ENCODE measurements at places on chromosomes 6 and 20. TPM values are rescaled to one million over a fixed set of nuclear protein-coding genes. Genes with fewer than 3 reads are reported as not detected.
A peak's percentile ranks its signal among the peaks of the same experiment; 100 is the strongest.

DNA sequence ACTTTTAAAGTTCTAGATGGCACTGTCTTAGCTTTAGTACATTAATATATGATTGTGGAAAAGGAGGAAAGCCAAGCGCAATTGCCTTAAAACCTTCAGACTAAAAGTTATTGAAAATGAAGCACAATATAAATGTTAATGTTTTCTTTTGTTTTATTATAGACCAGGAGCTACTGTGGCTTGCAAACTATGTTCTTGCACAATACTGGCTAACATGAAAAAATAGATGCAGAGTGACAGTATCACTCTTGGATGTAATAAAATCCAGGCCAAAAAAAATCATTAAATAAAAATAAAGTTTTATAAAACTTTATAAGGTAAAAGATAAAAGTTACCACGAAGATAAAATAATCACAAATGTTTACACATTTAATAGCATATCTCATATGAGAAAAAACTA is 18.3 kb upstream of the PLN start:
- DNase-seq: no peak

BAK1 gene
- total RNA-seq: 27.9 TPM

KCNK5 gene
- 9.8 TPM for total RNA-seq

GRCh38 chr6:22783931-22784330 is 214.6 kb downstream of the HDGFL1 start:
- no peak for DNase-seq

DNA sequence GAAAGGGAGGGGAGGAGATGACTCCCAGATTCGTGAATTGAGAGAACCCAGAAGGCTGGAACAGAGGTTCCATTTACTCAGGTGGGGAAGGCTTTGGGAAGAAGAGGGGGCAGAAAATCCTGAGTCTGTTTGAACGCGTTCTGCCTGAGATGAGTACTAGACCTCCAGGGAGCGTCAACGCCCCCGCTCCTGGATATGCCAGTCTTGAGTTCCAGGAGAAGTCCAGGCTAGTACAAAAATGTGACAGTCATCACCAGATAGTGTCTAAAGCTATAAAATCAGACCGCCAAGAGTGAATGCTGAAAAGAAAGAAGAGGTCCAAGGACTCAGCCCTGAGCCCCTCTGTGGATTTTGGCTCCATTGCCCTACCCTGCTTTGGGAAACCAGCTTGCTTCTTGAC is 8.6 kb downstream of the AHCY start:
- DNase-seq: no peak

DNA sequence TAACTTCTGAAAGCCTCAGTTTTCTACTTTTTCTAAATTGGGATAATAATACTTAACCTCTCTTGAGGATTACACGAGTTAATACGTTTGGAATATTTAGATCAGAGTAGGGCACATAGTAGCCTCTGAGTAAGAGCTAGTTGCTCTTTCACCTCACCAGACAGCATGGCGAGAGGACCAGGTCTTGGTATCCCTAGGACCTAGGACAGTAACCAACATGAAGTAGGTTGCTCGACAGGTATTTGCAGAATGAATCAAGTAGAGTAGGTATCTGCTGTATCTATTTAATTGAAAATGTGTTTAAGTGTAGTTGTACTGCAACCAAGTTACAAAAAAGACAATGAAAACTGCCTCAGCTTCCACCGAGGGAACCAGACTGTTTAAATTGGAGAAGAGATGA is 1.4 kb downstream of the CDC5L start:
- no peak for DNase-seq

NRN1 gene
- 7.3 TPM for total RNA-seq

- DNase-seq: no peak
Observed at GRCh38 chr20:49052334-49052733, 6.2 kb downstream of the CSE1L start.

DNA sequence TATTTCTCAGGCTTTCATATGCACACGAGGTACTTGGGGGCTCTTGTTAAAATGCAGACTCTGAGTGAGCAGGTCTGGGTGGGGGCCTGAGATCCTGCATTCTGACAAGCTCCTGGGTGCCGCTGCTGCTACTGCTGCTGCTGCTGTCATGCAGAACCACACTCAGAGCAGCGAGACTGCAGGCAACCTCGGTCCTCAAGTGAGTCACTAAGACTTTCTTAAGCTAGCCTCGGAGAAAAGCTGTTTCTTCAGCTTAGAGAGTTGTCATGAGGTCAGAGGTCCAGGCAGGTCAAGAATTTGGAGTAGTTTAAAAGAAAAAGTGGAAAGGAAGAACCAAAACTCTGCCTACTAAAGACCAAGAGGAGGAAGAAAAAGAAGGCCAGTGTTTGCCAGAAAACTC is 92.9 kb downstream of the SPTLC3 start:
- DNase-seq: no peak

C20orf202 gene
- 1.2 TPM for total RNA-seq

TMEM244 gene
- not detected for total RNA-seq

KCNK17 gene
- not detected for total RNA-seq

GRCh38 chr6:105592329-105592728 is 189.4 kb upstream of the PREP start:
- peak; percentile 54 for DNase-seq

DNA sequence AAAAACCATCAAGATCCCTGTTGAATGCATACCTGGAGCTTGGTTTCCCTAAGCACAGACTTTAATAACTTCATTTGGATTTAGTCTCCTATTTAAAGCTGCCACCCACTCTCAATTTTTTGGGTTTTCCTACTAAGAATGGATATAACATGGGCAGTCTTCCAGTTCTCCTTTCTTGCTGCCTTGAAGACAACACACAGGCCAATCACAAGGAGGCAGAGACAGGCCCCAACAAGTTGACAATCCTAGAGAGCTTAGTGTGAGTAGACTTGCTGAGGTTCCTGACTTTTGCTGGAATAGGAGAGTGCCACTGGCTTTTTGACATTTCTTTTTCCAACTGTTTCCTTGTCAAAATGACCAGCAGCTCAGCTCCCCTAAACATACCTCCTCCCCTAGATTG is 112.3 kb upstream of the ESR1 start:
- no peak for DNase-seq

- no peak for DNase-seq
Observed at GRCh38 chr6:113495521-113495920, 361.6 kb upstream of the MARCKS start.

HRH3 gene
- 4.2 TPM for total RNA-seq

POU5F1 gene
- total RNA-seq: 9.5 TPM

- DNase-seq: no peak
Observed at GRCh38 chr6:148422085-148422484, 79.4 kb downstream of the SASH1 start.

DNA sequence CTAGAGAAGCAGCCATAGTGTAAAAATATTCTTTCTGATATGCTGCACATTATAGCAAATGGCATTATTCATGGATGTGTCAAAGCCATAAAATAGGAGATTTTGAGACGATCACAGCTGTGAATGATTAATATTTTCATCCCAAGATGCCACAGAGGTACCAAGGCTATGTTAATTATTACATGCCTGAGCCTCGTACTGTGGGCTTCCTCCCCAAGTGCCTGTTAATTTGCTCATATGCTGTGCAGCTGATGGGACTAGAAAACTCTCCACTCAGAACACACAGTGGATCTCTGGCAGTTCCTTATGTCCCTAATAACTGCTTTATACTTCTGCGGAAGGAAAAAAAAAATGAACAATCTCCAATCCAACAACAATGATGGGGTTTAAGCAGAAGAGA is 184.9 kb upstream of the TSHZ2 start:
- DNase-seq: no peak

GRCh38 chr6:29294499-29294914 is 7.0 kb upstream of the OR14J1 start:
- no peak for DNase-seq

DNA sequence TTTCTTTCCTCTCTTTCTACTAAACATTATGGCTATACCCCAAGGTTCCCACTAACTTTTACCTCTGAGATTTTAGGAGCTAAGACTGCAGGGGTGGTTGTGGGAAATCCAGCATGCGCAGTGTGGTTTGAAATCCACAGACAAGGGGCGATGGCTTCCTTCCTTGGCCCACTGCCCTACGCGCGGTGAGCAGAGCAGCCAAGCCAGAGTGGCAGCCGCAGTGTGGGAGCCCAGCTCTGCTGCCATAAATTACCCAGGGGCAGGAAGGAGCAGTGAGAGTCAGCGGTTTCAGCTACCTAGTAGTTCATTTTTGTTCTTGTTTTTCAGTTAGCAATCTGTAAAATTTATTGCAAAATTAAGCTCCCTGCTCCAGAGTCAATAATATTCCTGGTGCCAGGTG is 101.4 kb downstream of the BMP2 start:
- no peak for DNase-seq

DNA sequence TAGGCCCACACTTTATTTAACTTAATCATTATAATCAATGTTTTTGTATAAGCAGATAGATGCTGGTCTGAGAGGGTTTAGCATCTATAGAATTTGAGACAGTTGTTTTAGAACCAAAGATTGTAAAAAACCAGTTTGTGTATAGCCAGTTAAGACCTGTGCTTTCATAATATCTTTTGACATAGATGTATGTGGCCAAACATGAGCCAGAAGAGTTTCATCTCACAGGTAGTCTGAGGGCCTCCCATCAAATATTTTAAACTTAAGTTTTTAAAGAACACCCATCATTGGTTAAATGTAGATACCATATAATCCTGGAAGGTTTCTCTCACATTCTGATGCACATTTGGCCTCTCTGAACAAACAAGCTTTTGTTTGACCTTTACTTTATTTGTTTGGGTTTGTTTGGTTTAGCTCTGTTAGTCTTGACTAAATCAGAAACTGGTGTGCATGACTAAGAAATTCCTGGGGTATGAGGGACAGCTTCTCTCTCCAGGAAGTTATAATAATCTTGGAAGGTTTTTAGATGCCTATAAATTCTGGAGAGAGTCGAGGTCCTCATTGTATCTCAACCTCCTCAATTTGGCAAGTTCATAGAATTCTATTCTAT is 58.0 kb upstream of the TMEM200A start:
- DNase-seq: no peak

DNA sequence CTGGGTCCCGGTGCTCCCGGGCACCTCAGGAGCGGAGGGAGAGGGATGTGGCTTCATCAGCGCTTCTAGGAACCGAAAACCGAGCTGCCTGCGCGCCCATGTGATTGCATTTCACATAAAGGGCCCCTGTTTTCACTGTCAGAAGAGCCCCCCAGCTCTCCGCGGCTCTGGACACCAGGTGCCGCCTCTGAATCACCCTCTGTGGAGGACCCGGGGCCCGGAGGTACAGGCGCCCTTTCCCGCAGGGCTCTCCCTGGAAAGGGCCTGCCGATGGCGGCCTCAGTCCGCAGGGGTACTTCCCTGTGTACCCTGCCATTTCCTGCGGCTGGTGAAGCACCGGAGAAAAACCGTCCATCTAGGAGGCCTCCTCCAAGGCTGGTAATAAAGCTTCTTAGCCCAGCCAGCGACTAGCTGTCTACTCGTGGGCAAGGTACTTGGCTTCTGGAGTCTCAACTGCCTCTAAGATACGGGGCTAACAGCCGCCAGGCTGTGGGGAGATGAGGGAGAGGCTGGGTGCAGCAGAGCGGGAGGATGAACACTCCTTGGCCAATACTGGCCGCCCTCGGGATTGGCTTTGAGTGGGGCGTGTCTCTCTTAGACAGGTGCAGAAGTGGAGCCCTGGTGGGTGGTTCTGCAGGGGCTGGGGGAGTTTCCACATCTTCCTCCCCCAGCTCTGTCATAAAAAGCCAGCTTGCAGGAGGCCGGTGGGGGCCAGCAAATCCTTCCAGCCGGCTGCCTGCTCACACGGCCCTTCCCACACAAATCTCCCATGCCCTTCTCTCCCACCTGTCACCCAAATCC is 1.6 kb downstream of the PPP1R16B start:
- DNase-seq: no peak

DZANK1 gene
- 7.1 TPM for total RNA-seq

GRCh38 chr6:7568021-7568420 is 22.0 kb upstream of the SNRNP48 start:
- no peak for DNase-seq

DDX43 gene
- total RNA-seq: 0.94 TPM

DNA sequence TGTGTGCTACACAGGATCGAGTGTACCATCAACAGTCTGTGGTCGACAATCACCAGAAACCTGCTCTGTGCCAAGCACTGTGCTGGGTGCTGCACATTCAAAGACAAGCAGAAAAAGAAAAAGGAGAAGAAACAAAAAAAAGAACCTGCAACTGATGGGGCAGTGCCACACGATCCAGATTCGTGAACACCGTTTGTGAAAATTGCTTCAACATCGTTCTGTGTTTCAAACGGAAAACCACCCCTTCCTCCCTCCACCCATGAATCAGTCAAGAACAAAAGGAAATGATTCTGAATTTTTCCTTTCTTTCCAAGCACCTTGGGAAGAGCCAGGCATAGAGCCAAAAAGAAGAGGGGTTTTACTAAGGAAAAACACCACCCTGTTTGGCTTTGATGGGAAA is 129.2 kb upstream of the ARID1B start:
- DNase-seq: no peak

GRCh38 chr20:4112481-4113421 is 97.4 kb upstream of the RNF24 start:
- no peak for DNase-seq

GRCh38 chr20:40232756-40233155 is 456.3 kb downstream of the MAFB start:
- DNase-seq: no peak

DNA sequence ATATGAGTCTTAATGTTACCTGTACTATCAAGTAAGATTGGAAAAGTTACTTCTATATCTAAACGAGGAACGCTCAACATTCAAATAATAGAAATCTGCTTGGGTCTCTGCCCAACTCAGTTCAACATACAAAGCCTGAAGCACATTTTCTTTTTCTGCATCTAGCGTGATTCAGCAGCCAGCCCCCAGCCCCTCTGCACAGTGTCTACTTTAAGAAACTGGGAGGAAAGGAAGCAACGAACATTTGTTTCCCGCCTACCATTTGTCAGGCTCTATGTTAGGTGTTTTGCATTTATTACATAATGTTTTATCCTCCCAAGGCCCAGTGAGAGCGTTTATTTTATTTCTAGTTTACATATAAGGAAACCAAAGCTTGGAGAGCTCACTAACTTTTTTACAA is 17.3 kb downstream of the PHACTR1 start:
- DNase-seq: no peak

GRCh38 chr6:161744211-161745067 is 470.6 kb upstream of the AGPAT4 start:
- DNase-seq: no peak

DNA sequence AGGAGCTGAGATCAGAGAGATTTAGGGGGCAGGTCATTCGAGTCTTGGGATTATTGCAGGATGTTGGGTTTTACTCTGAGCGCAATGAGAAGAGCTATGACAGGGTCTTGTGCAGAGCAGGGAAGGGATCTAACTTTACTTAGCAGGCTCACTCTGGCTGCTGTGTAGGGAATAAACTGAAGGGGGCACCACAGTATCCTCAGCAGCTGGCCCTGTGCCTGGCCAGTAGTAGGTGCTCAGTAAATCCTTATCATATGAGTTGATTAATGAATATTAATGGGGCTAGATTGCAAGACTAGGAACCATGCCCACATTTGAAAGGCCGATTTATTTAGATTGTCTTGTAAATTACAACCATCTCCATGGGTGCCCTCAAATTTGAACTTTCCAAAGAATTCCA is 4.6 kb upstream of the MDGA1 start:
- DNase-seq: no peak

NR2E1 gene
- 0.18 TPM for total RNA-seq

GRCh38 chr6:53203483-53203882 is 54.8 kb upstream of the GCM1 start:
- DNase-seq: no peak

Data from ureter (tissue), 1 donor.